ENCODE measurements at places on chromosomes 7 and 10.

DNA sequence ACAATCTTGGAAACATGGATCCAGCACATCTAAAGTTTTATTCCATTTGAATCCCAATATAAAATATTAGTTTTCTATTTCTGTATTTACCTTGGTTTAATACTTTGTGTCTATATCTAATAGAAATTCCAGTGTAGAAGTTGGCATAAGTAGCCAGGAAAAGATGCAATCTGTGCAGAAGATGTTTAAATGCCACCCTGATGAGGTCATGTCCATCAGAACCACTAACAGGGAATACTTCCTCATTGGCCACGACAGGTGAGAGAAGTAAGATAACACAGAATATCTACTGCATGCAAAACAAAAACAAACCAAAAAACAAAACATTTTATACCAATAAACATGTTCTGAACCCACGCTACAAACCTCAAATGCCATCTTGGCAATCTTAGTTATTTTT is 15.7 kb downstream of the PLEKHS1 start:
- DNase-seq = no peak

- DNase-seq = no peak
These were observed 38.0 kb downstream of the UNC5B start for GRCh38 chr10:71250405-71250804.

- no peak for DNase-seq
These were observed 46.8 kb downstream of the DOCK4 start for GRCh38 chr7:112159351-112159750.

DNA sequence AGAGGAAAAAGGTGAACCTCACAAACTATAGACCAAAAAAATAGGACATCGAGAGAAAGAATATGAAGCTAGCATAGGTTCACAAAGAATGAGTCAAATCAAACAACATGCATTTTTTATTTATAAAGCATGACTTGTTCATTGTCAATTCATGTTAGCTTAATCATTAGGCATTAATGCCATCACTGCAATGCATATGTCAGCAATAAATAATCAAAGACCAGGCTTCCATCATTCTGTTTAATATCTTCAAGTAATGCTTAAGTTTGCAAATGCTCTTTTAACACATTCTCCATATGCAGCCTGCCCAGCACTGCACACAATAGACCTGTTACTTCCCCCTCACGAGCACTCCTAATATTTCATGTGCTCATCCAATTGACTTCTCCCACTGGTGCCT is 8.9 kb upstream of the MAGI2 start:
- no peak for DNase-seq
